ENCODE measurements at places on chromosomes 6 and 20.

DNA sequence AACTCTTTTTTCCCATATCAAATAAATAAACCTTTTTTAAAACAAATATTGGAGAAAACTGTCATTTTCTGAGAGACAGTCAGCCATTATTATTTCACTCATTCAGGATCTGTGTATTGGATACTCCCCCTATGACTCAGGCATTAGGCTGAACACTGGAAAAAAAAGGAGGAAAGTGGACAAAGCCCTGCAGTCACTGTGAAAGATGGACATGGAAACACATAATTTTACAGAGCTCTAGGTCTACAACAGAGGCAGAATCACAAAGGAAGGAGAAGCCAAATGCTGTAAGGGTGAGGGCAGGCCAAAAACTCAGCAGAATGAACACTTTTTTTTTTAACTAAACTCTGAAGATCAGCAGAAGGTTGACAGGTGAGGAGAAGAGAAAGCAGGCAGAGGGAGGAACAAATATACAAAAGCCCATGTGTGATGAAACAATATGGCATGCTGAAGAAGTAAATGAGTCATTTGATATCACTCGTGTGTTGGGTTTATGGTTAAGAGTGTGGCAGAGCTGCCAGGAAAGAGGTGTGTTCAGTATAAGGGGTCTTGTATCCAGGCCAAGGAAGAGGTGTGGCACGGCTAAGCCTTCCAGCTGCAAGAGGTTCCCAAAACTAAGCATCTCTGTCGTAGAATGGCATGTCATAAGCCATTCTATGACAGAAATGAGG, 39.1 kb downstream of the EPB41L2 start:
- DNase-seq, result no peak

DNA sequence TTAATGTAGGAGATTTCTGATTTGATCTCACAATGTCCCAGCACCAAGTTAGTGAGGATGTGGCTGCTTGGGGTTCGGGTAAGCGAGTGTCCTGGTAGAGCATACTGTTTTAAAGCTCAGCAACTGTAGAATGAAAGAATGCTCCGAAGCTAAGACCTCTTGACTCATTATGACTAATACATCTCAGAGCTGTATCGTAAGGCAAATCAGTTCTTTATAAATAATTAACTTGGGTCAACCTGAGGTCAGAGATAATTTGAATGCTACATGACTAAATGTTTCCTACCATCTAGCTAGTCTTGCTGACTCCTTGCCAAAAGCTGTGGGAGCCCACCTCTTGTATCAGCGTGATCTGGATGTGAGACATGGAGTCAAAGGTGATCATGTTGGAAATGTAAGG, 128.8 kb upstream of the PDE7B start:
- DNase-seq, result no peak

- no peak for DNase-seq
Observed at GRCh38 chr20:36672991-36673390, 27.0 kb upstream of the SLA2 start.

DNA sequence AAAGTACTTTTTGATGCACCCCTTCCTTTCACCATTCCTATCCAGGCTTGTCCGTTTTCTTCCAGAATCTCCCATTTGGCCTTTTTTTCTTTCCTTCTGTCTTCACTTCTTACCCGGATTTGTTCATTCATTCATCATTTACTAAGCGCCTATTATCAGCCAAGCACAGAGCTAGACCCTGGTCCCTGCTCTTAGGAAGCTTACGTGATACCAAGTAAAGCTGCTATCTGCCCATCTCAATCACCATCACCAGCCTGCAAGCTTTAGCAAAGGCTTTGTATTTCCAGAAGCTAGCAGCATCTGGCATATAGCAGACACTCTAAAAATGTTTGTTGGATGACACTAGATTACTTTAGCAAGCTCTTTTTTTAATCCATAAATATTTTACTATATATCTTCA, 4.8 kb downstream of the NDRG3 start:
- no peak for DNase-seq

DNA sequence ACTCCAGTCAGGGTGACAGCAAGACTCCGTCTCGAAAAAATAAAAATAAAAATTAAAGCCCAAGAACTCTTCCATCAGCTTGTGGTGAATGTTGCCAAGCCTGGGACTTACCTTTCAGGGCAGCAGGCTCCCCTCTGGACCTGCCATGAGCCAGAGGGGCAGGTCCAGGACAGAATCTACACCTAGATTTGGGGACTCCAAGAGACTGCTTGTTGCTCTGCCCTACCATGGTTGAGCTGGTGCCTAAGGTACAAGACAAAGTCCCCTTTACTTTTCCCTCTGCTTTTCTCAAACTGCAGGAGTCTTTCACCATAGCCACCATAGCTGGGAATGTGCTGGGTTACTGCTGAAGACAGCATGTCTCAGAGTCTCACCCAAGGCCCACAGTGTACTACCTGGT, 9.2 kb downstream of the C6orf15 start:
- no peak for DNase-seq

- DNase-seq, result no peak
Observed at GRCh38 chr6:137754366-137754765, 112.7 kb upstream of the TNFAIP3 start.

- DNase-seq, result no peak
Observed at GRCh38 chr20:18057994-18058349, 256 bp upstream of the OVOL2 start.

DNA sequence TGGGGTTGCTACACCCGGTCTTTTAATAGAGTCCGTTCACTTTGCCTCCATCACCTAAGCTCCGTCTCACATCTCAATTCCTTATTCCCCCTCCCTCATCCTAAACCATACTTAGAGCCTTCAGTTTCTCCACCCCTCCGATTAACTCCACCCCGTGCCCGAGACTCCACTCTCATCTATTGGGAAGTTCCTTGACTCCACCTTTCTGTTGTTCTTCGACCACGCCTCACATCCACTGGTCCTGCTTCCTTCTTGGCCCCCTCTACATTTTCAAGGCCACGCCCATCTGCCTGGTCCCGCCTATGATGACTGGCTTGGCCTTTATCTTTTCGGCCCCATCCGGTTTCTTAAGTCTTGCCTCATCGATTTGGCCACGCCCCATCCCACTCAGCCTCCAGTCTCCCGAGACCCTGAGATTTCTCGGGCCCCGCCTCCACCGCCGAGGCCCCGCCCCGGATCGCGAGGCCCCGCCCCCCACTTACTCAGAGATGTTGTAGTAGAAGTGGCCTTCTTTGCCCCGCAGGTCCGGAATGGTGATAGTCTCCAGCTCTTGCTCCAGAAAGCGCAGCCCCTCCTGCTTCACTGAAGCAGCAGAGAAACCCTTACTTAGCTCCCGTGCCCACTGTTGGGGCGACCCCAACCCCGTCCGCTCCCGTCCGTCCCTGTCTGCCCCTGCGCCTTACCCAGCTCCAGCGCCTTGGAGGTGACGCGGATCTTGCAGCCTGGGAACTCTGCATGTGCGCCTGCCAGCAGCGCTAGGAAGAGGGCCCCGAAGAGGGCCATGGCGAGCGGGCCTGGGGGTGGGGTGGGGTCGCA, 1.1 kb downstream of the PLTP start:
- DNase-seq, result peak; percentile 95

- DNase-seq, result no peak
Observed at GRCh38 chr6:145028144-145028818, 707.0 kb downstream of the EPM2A start.

DNA sequence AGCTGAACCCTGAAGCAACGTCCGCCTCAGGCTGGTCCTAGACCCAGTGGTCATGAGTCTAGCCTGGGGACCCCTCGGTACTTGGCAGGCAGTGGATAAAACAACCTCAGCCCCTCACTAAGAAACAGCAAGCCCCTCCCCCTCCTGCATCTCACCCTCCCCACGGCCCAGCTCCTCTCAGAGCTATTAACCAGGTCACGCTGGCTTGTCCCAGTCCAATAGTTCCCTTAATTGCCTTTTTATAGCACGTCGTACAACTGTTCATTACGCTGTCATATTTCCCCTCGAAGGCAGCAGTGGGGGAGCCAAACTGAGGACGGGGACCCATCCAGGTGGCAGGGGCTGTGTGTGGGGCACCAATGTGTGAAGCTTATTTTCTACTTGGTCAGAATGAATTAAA, 8.6 kb upstream of the SLC32A1 start:
- DNase-seq, result no peak

- no peak for DNase-seq
Observed at GRCh38 chr6:95364016-95364604, 213.2 kb upstream of the MANEA start.

- DNase-seq, result no peak
Observed at GRCh38 chr20:50690650-50691572, at the start of gene RIPOR3. Gene RIPOR3, minus strand, starts transcription at chr20:50691542. Its CDS starts 414 bp downstream, at chr20:50691128.

DNA sequence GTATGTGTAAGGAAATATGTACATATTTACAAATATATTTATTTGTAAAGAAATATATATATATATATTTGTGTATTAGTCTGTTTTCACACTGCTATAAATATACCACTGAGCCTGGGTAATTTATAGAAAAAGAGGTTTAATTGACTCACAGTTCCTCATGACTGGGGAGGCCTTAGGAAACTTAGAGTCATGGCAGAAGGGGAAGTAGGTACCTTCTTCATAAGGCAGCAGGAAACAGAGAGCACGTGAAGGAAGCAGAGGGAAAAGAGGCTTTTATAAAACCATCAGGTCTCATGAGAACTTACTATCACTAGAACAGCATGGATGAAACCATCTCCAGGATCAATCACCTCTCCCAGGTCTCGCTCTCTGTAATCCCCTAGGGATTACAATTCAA, 644.5 kb upstream of the HS3ST5 start:
- DNase-seq, result no peak

- DNase-seq, result no peak
Observed at GRCh38 chr6:14889611-14890593, 356.0 kb upstream of the JARID2 start.

DNA sequence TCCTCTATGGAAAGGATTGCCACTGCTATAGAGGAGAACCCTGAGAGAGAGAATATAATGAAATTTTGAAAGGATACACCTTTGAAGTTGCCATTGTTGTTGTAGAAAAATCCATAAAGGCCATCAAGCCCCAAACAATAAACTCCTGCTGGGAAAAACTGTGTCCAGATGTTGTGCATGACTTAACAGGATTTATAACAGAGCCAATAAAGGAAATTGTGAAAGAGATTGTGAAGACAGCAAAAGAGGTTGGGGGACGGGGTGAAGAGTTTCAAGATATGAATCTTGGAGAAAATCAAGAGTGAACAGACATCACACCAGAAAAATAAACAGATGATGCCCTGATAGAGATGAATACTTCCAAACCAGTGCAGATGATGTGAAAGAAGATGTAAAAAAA, 396.4 kb downstream of the BCKDHB start:
- DNase-seq, result no peak

DNA sequence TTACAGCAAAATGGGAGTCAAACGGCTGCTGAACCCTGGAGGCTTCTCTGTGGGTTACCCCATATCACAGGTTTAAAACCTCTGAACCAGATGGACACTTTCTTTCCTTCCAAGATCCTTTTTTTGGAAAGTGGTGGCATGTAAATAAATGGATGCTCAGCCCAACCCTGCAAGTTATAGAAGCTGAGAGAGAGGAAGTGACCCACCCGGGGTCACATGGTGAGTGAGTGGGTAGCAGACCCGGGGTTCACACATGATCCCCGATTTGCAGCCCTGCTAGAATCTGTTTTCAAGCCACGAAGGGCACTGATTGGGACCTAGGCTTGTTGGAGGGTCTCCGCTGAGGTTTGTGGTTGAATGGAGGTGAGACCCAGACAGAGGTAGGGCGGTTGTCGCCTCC, 32.0 kb downstream of the SIRPA start:
- DNase-seq, result no peak

- no peak for DNase-seq
Observed at GRCh38 chr6:45959534-45960145, 56.0 kb downstream of the CLIC5 start.

GRCh38 chr20:59191756-59192532, 28.3 kb downstream of the ZNF831 start:
- DNase-seq, result no peak

GRCh38 chr20:15297059-15297875, 959.9 kb upstream of the FLRT3 start:
- DNase-seq, result no peak

DNA sequence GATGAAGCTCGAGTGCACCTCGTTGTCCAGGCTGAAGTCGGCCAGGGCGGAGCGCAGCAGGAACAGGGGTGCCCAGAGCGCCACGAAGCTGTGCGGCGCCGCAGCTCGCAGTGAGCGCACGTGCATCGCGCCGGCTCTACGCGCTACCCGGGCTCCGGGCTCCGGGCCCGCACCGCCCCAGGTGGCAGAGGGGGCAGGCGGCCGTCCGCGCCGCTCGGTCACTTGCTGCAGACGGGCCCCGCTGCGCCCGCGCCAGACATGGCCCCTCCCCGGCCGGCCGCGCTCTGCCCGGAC, 497 bp downstream of the BMP7 start:
- DNase-seq, result no peak

DNA sequence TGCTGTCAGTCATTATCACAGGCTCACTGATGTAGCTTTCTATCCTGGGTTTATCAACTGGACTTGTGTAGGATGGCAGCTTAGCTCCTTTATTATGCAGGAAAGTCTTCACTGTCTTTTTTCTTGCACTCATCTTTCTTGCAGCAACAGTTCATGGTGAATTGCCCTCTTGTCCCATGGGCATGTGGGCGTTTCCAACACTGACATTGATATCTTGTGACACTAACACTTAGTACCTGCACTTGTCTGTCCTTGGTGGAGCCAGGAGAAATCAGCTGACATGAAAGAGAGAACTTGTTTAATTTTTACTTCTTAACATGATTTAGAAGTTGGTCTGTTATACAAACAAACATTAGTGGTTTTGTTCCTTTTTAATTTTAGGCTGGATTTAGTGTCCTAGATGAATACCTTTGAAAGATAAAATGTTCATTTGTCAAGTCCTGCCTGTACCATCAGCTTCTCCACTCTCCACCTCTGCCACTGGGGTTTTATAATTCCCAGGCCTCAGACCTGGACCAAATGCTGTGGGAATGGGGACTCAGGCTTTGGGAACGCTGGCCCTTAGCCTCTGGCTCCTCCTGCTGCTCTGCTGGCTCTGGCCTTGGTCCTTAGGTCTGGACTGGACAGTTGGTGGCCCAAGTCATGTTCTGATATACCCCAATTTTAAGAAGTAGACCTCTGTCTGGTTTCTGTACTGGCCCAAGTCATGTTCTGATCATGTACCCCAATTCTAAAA, 161.0 kb upstream of the LAMP5 start:
- DNase-seq, result no peak

DNA sequence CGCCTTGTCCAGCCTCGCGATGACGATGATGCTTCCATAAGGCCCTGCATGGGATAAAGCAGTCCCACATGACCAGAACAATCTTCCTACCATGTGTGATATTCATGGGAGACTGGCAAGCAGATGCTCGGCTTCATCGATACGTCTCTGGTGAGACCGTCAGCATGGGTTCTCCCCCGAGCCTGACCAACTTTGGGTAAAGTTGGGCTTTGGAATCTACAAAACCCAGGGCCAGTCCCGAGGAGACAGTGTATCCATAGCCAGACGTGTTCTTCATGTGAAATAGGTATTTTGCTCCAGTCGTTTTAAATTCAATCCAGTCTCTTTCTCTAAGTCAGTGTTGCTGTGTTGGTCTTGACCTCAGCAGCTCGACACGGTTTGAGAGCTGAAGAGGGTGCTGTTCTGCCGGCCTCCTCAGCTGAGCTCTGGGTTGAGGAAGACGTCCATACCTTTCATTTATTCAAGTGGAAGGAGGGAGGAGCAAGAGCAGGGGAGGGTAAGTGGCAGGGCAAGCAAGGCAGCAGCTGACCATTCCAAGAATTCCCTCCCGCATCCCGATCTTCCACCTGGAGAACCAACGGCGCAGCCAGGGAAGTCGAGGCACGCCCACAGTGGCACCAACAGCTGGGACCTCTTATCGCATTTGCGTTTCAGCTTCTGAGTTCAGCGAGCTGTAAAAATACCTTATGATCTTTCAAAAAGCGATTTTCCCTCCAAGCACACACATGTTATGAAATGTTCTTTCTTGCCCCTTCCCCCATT, 64.0 kb upstream of the THBS2 start:
- no peak for DNase-seq
